ENCODE measurements at places on chromosomes 7 and 10.

GRCh38 chr10:73810358-73810734 is 1.1 kb downstream of the NDST2 start:
- no peak for DNase-seq

- DNase-seq: no peak
These were observed 52.8 kb downstream of the ABLIM1 start for GRCh38 chr10:114605155-114605797.

GRCh38 chr7:112144284-112145059 is 61.7 kb downstream of the DOCK4 start:
- no peak for DNase-seq

- no peak for DNase-seq
These were observed 1.4 kb upstream of the ELMO1 start for GRCh38 chr7:37450035-37450434.

DNA sequence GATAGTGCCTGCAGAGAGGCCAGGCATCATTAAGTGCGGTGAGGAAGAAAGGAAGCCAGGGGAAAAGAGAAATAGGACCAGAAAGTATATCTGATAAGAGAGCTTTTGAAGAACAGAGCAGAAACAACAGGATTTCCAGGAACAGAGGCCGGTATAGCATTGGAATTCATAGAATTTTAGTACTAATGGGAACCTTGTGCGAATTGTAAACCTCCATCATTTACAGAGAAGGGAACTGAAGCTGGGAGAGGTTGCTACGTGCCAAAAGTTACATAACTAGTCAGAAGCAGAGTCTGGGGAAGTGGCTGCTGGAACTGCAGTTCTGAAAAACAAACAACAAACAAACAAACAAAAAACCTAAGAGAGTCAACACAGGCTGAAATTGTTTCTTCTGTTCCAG is 5.4 kb upstream of the ZMYND11 start:
- DNase-seq: no peak

DNA sequence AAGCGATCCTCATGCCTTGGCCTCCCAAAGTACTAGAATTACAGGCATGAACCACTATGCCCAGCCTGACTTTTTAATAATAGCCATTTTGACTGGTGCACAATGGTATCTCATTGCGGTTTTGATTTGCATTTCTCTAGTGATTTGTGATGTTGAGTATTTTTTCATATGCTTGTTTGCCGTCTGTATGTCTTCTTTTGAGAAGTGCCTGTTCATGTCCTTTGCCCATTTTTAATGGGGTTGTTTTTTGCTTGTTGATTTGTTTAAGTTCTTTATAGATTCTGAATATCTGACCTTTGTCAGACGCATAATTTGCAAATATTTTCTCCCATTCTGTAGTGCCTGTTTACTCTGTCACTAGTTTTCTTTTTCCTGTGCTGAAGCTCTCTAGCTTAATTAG is 219.2 kb upstream of the CTBP2 start:
- DNase-seq: no peak

DNA sequence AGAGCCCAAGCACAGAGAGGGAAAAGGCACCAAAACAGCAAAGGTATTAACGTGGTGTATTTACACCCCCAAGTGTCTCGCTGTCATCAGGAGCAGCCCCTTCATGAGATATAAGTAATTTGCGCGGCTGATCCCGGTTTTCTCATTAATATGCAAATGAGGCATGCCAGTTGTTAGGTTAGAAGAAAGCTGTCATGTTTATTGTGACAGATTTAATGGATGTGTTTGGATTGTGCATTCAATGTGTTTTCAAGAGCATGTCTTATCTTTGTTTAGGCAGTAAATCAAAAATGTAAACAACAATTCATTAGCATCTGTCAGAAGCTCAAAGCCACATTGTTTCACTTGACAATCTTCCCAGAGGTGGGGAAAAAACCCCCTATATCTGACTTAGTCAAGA is 56.5 kb upstream of the CTBP2 start:
- no peak for DNase-seq

DNA sequence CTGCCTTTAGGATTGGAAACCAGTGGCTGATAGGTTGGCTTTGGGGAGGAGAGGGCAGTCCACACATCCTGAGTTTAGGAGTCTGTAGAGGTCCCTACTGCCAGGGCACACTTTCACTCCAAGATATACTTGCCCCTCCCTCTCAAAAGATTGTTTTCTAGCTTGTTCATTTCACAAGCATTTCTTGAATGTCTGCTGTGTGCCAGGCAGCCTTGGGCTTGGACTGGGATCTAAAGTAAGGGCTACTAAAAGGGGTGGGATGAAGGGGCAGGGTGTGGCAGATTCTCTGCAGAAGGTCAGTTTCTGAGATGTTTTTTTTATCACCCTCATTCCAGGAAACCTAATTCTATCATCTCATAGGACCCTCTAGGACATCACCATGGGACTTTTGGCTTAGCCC is 272.4 kb downstream of the SKAP2 start:
- DNase-seq: no peak

DNA sequence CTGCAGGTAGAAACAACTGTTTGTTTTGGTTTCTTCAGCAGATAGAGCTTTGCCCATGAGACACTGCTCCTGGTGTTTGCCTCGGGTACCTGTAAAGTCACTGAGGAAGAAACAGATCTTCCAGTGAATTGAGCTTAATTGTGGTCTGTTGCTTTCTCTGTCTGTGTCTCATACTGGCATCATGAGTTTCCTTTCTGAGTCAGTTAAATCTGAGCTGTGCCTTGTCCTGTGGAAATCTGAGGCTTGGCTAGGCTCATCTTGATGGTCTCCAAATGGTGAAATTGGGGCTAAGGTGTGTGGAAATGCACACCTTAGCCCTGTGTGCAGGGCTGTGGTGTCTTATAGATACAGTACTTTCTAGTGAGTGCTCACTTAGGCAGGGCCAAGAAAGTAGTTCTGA is 67.4 kb downstream of the GBF1 start:
- no peak for DNase-seq

- no peak for DNase-seq
These were observed 36.1 kb downstream of the DNAJB12 start for GRCh38 chr10:72318418-72319262.

DNA sequence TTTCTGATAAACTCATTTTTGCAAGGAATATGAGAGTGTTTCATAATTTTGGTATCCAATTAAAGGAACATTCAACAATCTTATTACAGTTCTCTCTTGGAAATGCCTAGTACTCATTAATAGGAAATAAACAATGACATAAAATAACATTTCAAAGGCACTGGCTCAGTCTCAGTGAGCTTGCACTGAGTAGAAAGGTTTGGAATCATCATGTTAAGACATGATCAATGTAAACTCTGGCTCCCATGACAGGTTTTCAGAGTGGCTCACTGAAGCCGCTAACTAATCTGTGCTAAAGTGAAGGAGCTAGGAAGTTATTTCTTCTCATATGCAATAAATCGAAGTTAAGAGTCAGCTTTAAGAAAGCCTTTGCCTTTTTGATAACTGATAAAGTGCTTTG is 203.3 kb upstream of the HGF start:
- no peak for DNase-seq

- no peak for DNase-seq
These were observed 3.6 kb downstream of the GDI2 start for GRCh38 chr10:5809527-5810154.

DNA sequence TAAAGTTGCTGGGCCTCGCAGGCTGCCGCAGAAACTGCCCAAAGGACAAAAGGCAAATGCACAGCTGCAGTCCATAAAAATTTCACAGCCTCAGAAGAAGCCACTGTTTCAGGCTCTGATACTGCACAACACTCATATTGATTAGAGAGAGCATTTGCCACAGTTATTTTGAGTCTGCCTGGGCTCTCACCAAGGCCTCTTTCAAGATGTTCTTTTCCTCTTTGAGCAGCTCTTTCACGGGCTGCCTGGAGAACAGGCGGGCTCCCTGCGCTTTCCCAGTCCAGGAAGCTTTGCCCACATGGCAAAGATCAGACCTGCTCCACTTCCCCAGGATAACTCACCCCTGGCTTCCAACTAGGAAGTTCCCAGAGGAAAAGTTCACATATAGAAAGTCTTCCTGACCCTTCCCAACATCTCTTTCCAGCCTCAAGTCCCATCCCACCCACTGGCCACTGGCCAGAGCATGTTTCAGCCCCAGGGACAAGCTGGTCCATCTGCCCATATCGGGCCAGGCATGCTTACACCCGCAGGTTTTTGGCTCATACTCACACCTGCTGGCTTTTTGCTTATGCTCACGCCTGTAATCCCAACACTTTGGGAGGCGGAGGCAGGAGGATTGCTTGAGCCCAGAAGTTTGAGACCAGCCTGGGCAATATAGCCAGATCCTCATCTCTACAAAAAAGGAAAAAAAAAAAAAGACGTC is 3.3 kb downstream of the SLIT1 start:
- no peak for DNase-seq

DNA sequence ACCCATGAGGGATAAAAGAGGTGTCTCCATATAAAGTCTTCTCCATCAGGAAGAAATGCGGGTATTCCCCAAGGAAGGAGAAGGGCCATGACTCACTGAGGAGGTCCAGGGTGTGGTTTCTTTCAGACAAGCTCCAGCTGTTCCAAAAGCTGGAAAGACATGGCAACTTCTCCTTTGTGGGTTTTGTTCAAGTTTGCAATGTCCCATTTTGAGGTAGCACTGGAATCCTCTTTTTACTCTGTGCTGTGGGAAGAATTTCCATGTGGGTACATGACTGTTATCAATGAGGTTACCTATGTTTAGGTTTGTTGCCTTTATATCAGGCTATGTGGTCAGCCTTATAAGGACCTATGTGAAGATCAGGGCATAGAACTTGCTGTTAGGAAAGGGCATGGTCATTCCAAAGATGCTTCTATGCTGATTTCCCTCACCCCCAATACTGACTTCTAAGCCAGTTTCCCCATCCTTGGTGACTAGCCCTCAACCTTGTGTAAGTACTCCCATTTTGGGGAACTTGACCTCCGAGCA is 697.5 kb downstream of the INHBA start:
- no peak for DNase-seq

GRCh38 chr7:137535579-137535978 is 192.0 kb upstream of the PTN start:
- no peak for DNase-seq

DNA sequence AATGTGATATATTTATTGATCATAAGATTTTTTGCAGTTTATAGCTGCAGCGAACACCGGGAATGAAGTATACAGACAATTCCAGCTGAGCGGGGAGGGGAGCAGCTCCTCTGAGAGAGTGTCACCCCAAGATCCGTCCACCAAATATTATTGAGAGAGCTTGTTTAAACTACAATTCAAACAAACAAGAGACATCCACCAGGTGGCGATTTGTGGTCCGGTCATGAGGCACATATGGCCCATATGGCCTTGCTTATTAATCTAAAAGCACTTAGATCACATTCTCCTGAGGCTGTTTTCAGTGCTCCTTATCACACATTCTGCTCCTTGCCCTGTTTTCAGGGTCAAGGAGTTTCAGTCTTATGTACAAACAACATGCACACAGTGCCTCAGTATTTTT is 83.1 kb downstream of the THSD7A start:
- DNase-seq: no peak

DNA sequence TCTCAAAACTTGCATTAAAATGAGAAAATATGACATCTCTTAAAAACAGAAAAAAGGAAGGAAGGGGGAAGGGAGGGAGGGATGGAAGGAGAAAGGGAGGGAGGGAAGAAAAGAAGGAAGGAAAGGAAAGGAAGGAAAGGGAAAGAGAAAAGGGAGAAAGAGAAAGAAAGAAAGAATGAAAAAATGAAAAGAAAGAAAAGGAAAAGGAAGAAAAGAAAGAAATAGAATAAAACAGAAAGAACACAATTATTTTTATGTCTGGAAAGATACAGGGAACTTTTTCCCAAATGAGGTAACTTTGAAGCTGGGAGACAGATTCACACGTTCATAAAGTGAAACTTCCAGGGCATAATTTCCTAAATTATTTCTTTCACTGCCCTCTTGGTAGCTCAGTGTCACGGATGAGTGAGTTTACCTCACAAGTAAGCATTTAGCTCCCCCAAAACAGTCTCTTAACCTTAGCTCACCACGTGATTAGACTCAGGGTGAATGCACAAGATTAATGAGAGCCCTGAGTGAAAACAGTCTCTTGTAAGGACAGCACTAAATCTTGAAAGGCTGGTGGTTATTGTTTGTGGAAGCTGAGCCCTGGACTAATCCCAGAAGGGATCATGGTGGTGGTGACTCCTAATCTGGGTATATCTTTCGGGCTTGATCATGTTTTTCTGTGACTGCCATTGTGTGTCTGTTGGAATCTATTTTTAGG is 74.1 kb upstream of the HDAC9 start:
- DNase-seq: no peak

DNA sequence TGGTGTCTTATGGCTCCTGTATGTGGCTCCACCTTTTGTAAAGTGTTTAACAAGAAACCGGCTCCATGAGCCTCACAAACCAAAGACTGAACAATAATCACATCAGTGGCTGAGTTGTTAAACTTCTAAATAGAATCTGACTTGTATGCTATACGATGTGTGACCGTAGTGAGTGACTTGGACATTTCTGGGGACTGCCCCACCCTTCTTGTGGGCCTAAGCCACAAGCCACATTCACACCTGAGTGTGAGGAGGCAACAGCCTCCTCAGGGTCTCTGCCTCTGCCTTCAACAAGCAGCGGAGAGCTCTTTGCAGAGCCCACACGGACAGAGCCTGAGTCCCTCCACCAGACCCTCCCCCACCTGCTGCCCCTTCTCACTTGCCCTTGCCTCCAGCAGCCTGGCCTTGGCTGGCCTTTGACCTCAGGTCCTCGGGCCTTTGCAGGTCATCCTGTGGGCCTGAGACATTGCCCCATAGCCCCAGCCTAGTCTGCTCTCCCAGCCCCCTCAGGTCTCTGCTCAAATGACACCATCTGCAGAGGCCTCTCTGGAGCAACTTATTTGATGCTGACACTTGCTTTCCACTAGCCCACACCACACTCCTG is 156.8 kb upstream of the TNS3 start:
- no peak for DNase-seq

DNA sequence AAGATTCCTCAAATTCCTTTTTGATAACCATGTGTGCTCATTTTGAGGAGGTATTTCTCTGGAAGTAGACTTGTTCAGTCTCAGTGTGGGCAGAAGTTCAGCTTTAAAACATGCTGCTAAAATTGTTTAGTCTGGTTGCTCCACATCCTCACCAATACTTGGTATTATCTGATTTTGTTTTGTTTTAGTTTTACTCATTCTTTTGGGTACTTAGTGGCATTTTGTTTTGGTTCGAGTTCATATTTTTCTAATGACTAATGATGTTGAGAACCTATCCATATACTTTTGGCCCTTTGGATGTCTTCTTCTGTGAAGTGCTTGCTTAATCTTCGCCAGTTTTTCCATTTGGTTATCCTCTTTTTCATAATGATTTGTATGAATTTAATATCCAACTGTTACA is 694.2 kb upstream of the FZD8 start:
- DNase-seq: no peak

- no peak for DNase-seq
These were observed 100.5 kb downstream of the GLRX3 start for GRCh38 chr10:130236711-130237110.
